Epithelial cell of esophagus (primary cell): ENCODE measurements at places on chromosomes 11 and 22.

DNA sequence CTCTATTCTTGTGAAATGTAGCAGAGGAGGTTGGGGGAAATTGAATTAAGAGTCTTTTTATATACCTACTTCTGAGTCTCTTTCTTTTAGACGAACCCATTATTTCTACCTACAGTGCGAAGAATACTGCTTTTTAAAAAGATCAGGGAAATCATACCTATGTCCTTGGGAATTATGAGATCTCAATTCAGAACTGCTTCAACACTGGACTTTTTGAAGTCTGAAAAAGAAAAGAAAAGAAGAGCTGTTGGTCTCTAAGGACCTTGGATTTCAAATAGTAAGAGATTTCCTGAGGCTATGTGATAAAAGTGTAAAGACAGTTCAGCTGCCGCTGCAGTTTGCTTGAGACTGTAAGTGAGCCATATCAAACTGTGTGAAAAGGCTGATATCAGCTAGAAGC, 3.7 kb upstream of the OR5B21 start:
- DNase-seq = no peak

DNA sequence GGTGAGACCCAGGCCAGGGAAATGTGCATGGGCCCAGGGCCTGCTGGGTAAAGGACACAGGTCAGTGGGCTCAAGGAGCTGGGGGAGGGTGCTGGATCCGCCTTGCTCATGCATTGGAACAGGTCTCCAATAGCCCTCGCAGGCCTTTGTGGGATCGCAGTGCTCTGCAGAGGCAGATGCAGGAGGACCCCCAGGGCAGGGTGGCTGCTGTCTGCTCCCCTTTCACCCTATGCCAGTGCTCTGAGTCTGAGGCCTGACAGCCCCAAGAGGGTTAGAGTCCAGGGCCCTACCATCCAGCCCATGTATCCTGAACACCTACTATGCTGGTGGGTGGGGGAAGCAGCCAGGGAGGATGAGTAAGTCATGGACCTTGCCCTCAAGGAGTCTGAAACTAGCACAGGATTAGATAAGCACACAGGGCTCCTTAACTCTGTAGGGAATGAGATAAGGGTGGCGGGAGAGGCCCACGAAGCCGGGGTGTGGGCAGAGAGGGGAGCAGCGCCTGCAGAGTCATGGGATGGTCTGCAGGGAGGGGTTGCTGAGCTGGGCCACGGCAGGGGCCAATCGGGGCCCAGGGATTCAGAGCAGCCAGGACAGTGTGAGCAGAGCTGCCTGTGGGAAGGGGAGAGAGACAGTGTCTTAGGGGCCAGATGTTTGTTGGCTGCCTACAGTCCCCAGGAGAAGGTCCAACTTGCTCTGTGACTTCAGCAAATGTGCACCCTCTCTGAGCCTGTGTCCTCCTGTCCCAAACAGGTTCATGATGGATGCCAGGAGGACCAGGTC, 10.5 kb upstream of the EHD1 start:
- DNase-seq = no peak

GRCh38 chr11:119673052-119673758, 55.8 kb downstream of the NECTIN1 start:
- DNase-seq = no peak

DNA sequence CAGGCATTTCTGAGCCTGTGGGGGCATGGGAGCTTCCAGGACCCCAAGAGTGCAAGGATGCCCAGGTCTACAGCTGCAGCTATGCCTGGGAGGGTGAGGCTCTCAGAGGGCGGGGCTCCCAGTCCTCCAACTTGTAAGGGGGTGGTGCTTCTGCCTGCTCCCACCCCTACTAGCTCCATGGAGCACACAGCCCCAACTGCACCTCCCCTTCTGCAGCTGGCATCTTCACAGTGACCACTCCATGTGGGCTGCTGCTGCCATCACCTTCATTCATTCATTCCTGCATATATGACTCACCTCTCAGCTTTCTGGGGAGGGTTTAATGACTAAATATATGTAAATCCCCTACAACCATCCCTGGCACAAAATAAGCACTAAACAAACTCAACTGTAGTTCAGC, 43.8 kb downstream of the CHST1 start:
- no peak for DNase-seq

DNA sequence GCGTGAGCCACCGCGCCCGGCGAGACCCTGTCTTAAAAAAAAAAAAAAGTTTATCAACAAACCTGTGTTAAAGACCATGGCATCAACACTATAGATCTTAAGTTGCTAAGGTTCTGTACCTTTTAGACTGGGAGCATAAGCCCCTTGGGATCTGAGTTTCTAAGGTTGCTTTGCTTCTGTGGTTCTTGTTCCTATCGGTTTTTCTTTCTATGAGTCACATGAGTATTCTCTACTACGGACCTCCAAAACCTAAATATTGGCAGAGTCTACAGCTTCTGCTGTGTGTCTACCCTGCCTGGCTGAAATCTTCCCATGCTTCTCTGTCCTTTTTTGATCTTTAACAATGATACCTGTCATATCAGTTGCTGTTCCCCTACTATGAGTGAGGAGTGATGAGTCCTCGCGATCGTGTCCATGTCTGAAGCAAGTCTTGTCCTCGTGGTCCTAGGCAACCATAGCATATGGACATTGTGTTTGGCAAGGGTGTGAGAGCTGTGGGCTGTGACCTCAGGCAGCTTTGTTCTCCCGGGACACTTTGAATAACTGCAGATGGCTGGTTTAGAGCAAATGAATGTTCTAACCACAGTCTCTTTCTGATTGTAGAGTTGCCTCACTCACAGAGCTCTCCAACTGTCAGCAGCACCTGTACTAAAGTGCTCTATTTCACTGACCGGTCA, 9.0 kb upstream of the DLAT start:
- no peak for DNase-seq

- peak; percentile 58 for DNase-seq
Measured at GRCh38 chr11:41003339-41004282, 455.8 kb downstream of the LRRC4C start.

GRCh38 chr22:35229865-35230264, 27.4 kb upstream of the HMGXB4 start:
- DNase-seq = no peak

- DNase-seq = no peak
Measured at GRCh38 chr11:59008947-59009346, 69.7 kb downstream of the GLYATL1 start.

GRCh38 chr22:46876357-46876934, 114.0 kb downstream of the TBC1D22A start:
- no peak for DNase-seq

DNA sequence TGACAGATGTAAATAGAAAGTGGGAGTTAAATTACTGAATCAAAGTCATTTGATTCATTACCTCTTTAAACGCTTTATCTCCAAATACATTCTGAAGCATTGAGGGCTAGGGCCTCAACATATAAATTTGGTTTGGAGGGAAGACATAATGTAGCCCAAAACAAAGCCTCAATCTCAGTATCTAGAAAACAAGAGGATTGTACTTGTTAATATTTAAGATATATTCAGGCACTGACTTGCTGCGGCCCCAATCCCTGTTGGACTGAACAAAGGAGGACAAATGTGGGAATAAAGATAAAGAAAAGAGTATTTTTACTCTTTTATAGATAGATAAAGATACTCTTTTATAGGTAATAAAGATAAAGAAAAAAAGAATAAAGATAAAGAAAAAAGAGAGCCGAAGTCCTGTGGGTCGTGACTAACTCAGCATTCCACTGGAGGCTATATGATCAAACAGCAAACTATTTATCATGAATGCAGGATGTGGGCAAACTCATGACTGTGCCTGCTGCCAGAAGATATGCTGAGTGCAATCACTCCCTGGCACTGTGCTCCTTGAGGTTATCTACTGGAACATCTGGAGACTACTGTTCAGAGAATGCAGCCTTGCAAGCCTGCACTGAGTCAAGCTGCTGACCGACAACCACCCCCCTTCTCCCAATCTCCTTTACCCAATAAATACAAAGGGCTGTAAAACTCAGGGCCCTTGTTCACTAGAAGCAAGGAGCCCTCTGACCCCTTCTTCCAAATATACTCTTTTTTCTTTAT, 6.9 kb downstream of the OR10V1 start:
- peak; percentile 95 for DNase-seq

- DNase-seq = no peak
Measured at GRCh38 chr11:100910808-100911207, 218.8 kb downstream of the PGR start.

GRCh38 chr11:86818462-86819192, 18.3 kb downstream of the PRSS23 start:
- DNase-seq = peak; percentile 78

- no peak for DNase-seq
Measured at GRCh38 chr11:28383456-28383855, 275.3 kb downstream of the METTL15 start.

DNA sequence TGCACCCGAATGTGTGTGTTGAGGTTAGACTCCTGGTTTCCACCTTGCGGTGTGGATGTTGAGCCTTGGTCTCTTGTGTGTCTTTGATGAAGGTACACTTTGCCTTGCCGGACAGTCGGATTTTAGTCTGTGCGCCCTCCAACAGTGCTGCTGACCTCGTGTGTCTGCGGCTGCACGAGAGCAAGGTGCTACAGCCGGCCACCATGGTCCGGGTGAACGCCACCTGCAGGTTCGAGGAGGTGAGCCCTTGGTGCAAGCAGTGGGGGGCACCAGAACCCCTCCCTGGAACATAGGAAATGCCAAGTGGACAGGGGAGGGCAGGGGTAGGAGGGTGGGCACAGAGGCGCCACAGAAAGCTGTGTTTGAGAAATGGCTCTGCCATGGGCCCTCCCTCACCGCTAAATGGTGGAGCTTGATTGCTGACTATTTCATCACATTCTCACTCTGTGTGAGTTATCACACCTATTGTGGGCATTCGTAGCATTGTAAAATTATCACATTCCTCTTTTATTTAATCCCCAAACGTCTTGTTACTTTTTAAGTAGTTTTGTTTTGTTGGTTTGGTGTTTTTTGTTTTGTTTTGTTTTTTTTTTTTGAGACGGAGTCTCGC, 26.4 kb upstream of the PANX2 start:
- no peak for DNase-seq

- DNase-seq = peak; percentile 47
Measured at GRCh38 chr11:72969894-72970335, 155.7 kb downstream of the ATG16L2 start.

- DNase-seq = no peak
Measured at GRCh38 chr22:47164514-47165337, 402.3 kb downstream of the TBC1D22A start.

- no peak for DNase-seq
Measured at GRCh38 chr11:95295382-95296149, 64.6 kb upstream of the SESN3 start.

- no peak for DNase-seq
Measured at GRCh38 chr22:35375526-35375925, 5.4 kb upstream of the HMOX1 start.

DNA sequence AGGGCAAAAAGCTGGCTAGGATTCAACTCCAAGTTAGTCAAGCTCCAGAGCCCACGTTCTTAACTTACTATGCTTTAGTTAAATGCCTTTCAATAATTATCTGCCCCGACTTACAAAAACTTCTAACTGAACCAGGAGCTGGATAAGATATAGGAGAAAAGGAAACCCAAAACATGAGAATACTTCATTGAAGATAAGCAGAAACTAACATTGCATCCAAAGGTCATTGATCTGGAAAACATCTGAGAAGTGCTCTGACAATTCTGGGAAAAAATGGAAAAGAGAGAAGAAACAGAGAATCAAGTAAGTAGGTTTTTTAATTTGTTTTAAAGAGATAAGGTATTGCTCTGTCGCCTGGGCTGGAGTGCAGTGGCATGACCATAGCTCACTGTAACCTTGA, 27.2 kb downstream of the ACAT1 start:
- no peak for DNase-seq

- no peak for DNase-seq
Measured at GRCh38 chr22:48088926-48089536, 1326.6 kb downstream of the TBC1D22A start.

DNA sequence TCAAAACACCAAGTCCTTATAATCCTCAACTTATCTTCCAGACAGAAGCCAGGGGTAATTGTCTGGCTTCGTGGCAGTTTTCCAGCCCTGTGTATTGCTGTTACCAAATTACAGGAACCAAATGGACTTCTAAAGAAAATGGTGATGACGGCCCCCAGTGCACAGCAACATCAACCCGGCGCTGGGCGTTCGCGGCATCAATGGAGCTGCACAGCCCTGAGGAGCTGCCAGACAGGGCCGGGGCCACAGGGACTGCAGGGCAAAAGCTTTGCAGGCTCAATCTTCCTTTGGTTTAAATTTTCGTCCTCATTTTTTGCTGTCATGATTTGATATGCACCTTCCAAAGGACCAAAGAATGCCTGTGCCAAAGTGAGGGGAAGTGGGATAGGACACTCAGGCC, 292.5 kb downstream of the BRD1 start:
- DNase-seq = no peak

GRCh38 chr11:6418557-6419008, 311 bp downstream of the APBB1 start:
- no peak for DNase-seq

DNA sequence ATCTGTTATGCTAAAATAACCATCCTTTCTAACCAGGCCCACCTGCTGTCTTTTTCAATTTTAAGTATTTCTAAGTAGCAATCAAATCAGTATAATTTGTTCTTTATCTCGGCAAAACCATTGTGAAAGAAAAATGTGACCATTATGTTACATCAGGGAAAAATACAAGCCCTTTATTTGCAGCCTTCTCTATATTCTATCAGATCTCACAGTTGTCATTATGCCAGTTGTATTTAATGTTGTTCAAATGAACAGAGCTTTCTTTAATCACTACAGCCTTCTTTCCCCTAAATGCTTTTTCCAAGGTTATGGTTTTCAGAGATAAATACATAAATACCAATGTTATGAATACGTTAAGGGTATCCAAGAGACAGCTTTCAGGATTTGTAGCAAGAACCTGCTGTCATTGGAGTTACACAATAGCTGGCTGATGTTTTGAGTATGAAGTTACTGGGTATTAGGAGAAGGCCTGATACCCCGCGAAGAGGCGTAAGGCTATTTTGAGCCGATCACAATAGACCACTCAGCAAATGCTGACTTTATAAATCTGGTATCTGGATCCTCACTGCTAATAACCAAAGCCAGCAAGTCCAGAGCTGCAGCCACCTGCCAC, 406.3 kb downstream of the CADM1 start:
- no peak for DNase-seq

- no peak for DNase-seq
Measured at GRCh38 chr11:78727816-78728215, 153.2 kb upstream of the NARS2 start.

GRCh38 chr22:23909296-23909898, 15.2 kb downstream of the MIF start:
- DNase-seq = no peak

GRCh38 chr11:23315286-23315685, 455.0 kb upstream of the CCDC179 start:
- DNase-seq = no peak

DNA sequence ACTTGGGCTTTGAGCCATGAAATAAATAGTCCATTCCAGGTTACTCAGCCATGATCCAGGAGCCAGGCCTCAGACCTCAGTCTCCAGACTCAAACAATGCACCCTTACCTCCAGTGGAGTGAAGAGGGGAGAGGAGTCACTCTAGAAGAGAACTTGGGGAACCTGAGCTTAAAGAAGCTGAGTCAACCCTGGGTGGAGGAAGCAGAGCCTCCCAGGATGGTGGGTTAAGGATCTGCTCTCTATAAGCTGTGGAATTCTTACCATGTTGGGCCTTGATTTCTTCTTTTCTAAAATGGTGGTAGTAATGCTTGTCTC, 113.2 kb downstream of the NECTIN1 start:
- DNase-seq = no peak

GRCh38 chr11:12503039-12503484, 125.7 kb downstream of the PARVA start:
- DNase-seq = no peak
